ENCODE measurements at places on chromosomes 4 and X. TPM values are rescaled to one million over a fixed set of nuclear protein-coding genes. Genes with fewer than 3 reads are reported as not detected.

Gene DCTD
- 43.6 TPM for total RNA-seq

DNA sequence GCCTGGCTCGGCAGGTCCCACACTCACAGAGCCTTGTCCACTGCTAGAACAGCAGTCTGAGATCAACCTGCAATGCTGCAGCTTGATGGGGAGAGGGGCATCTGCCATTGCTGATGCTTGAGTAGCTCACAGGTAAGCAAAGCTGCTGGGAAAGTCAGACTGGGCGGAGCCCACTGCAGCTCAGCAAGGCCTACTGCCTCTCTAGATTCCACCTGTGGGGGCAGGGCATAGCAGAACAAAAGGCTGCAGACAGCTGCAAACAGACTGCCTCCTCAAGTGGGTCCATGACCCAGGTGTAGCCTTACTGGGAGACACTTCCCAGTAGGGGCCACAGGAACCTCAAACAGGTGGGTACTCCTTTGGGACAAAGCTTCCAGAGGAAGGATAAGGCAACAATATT is 110.6 kb upstream of the ADAMTS3 start:
- H3K27me3 ChIP-seq, result no peaks in the 10 kb centered on the region
- H3K4me1 ChIP-seq, result no peaks in the 10 kb centered on the region
- no peak overlapping the region for H3K27ac ChIP-seq
- H3K36me3 ChIP-seq, result no peaks in the 10 kb centered on the region
- DNase-seq, result no peak

Gene INTU
- 5.9 TPM for total RNA-seq

GRCh38 chr4:1536579-1537409 is 130.6 kb upstream of the NKX1-1 start:
- no peaks in the 10 kb centered on the region for H3K4me1 ChIP-seq
- H3K36me3 ChIP-seq, result no peaks in the 10 kb centered on the region
- DNase-seq, result no peak
- no peak overlapping the region for H3K4me3 ChIP-seq
- no peaks in the 10 kb centered on the region for H3K27me3 ChIP-seq
- H3K27ac ChIP-seq, result no peak overlapping the region

- H3K4me1 ChIP-seq, result peaks cover 14% of the 10 kb centered on the region
- no peak overlapping the region for H3K27ac ChIP-seq
- peaks cover 2% of the 10 kb centered on the region for H3K27me3 ChIP-seq
- no peak for DNase-seq
- H3K36me3 ChIP-seq, result no peaks in the 10 kb centered on the region
Observed at GRCh38 chr4:156999175-156999517, 27.5 kb upstream of the PDGFC start.

DNA sequence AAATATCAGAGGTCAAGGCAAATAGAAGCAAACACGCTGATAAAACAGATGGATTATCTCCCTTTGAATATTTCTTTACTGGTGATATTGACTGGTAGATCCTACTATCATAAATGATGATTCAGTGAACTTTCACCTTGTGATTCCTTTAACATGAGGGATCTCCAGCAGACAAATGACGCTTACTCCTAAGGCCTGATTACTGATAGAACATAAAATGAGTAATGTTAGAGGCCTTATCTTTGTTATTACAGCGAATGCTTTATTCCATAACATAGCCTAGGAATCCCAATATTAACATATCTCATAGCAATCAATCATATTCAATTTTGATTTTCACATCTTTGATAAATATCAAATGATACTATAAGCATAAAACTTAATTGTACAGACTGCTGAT is 152.3 kb downstream of the SLC10A7 start:
- H3K27me3 ChIP-seq, result no peaks in the 10 kb centered on the region
- H3K4me1 ChIP-seq, result no peaks in the 10 kb centered on the region
- no peak overlapping the region for H3K4me3 ChIP-seq
- H3K27ac ChIP-seq, result no peak overlapping the region
- no peak for DNase-seq

DNA sequence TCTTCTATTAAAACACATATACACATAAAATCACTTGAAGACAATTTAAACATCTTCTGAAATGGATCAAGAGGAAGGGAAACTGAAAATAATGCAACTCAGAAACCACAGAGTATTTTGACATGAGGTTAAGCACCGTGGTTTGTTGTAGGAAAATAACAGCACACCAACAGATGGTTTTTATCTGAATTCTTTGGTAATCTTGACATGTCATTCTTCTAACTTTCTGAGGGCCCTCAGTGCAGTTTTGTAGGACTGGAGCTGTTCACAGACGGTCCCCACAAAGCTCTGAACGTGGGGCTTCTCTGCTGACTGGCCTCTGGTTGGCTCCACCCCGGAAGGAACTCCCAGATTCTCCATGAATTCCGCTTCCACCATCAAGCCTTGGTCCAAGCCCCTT is 16.0 kb upstream of the TLR8 start:
- H3K36me3 ChIP-seq, result no peaks in the 10 kb centered on the region
- H3K27ac ChIP-seq, result no peak overlapping the region
- H3K4me1 ChIP-seq, result no peaks in the 10 kb centered on the region
- no peaks in the 10 kb centered on the region for H3K27me3 ChIP-seq

Gene ART3
- 0.85 TPM for total RNA-seq
